ENCODE measurements at places on chromosomes 4 and X. TPM values are rescaled to one million over a fixed set of nuclear protein-coding genes. Genes with fewer than 3 reads are reported as not detected.

The PTPN13 gene
- total RNA-seq, result 3.8 TPM

The PABPC1L2B gene
- total RNA-seq, result not detected

The UGT2B15 gene
- not detected for total RNA-seq

The CC2D2A gene
- total RNA-seq, result 9.6 TPM

The NOX1 gene
- total RNA-seq, result not detected

GRCh38 chr4:19051831-19052230 is 1030.3 kb upstream of the LCORL start:
- no peak for DNase-seq

GRCh38 chr4:141195095-141195707 is 25.5 kb upstream of the ZNF330 start:
- no peak for DNase-seq

Measured in left ventricle myocardium inferior (tissue), 1 donor.